ENCODE measurements at places on chromosomes 12 and 14.

- DNase-seq = no peak
Measured at GRCh38 chr12:90936230-90937005, 18.6 kb downstream of the CCER1 start.

- DNase-seq = no peak
Measured at GRCh38 chr12:104455578-104456416, 951 bp upstream of the CHST11 start.

DNA sequence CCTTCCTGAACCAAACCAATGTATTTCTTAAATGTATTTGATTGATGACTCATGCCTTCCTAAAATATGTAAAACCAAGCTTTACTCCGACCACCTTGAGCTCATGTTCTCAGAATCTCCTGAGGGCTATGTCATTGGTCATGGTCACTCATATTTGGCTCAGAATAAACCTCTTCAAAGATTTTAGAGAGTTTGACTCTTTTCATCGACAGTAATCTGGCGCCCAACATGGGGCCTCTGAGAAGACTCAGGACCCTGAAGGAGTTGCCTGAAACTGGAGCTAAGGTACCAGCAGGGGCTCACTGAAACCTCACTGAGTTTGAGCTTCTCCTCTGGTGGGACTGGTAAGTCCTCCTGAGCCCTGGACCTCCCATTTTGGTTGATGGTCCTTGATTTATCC is 17.2 kb upstream of the PSMC1 start:
- DNase-seq = no peak

DNA sequence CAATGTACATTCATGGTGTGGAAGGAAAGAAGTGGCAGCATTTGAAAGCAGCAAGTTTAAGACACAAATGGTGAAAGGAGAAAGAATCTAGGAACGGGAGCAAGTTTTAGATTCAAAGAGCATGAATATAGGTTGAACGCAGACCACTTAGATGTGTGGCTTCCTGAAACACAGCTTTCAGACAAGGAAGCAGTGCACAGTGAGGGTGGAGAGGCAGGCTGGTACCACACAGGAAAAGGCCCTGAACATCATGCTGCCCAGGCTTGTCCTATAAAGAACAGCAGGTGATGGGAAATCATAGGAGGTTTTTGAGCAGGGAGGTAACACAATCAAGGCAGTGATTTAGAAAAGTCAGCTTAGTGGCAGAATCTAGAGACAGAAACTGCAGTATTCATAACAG is 35.6 kb downstream of the GNS start:
- no peak for DNase-seq

DNA sequence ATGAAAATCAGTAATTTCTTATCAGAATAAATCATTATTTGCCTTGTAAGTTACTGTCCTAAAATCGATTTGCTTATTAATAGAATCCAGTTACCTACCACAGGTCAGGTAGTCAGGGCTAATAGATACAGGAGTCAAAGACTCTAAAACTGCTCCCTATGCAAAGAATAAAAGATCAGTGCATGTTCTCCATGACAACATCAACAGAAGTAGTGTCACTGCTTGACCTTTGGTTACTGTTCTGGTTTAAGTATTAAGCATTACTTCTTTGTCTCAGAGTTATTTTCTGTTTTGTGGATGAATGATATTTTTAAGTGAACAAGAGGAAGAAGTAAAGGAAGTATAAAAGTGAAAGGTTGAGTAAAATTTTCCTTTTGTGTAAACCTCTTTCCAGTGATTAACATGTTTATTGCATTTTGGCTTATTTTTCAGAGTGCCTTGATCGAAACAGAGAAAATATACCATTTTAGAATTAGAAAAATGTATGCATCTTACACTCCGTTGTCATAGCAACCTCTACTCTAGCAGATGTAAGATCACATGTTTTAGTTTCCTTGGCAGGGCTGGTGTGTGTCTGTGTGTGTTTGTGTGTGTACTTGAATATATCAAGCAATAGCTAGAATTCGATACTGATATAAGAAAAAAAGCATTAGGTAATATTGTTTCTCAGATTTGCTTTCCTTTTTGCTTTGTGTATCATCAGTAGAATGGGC is 44.7 kb downstream of the ABCD2 start:
- DNase-seq = no peak

DNA sequence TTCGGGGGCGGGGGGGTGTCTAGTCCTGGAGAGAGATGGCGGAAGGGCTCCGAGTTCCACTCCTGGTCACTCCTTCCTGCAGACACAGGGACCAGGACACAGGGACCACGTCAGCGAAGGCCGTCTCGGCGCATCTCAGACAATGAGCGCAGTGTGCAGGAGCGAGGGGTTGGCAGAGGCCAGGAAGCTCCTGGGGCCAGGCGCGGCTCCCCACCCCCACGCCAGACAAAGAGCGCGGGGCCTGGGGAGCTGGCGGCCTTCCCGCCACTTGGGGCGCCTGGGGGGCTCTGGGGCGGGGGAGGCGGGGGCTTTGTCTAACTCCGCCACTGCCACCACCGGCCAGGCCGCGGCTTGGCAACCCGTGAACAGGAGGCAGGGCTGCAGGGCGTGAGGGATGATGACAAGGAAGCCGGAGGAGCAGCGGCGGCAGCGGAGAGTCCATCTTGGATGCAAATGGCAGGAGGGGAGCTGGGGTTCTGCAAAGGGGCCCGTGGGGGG is 2.2 kb downstream of the CDK2AP1 start:
- DNase-seq = no peak

DNA sequence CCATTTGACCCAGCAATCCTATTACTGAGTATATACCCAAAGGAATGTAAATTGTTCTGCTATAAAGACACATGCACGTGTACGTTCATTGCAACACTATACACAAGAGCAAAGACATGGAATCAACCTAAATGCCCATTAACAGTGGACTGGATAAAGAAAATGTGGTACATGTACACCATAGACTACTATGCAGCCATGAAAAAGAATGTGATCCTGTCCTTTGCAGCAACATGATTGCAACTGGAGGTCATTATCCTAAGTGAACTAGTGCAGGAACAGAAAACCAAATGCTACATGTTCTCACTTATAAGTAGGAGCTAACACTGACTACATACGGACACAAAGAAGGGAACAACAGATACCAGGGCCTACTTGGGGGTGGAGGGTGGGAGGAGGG is 45.7 kb upstream of the VRK1 start:
- DNase-seq = no peak

- DNase-seq = no peak
Measured at GRCh38 chr12:1203735-1204019, 212.7 kb downstream of the ERC1 start.

GRCh38 chr14:37565550-37565949 is 29.5 kb downstream of the FOXA1 start:
- peak; percentile 13 for DNase-seq

- no peak for DNase-seq
Measured at GRCh38 chr14:80095623-80096022, 115.7 kb downstream of the DIO2 start.

DNA sequence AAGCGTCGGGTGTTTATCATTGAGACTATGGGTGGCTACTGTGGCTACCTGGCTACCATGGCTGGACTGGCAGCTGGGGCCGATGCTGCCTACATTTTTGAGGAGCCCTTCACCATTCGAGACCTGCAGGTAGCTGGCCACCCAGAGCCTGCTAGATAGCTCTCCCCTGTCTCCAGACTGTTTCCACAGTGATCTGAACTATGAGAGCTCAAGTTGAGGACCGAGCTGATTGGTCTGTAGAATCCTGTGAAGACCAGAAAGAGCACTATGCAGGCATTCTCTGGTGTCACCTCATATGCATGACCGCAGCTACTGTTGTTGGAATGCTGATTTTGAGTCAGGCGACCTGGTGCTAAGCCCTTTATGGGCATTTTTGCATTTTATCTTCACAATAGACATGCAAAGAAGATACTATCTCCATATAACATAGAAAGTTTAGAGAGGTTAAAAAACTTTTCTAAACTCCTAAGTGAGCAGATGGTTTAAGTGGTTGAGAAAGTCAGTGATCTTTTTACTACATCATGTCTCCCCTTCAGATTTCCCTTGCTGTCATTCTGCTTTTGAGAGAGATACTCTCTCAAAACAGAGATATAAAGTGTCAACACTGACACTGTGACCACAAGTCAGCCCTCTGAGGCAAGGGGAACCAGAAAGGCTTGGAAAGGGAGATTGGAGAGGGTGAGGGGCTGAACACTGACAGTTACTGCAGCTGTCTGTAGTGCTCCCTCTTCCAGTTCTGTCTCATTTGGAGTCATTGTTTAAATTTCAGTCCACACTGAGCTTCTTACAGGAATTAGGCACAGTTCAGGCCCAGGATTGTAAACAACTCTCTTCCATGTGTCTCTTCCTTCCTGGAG is 14.3 kb downstream of the ASB8 start:
- DNase-seq = no peak

DNA sequence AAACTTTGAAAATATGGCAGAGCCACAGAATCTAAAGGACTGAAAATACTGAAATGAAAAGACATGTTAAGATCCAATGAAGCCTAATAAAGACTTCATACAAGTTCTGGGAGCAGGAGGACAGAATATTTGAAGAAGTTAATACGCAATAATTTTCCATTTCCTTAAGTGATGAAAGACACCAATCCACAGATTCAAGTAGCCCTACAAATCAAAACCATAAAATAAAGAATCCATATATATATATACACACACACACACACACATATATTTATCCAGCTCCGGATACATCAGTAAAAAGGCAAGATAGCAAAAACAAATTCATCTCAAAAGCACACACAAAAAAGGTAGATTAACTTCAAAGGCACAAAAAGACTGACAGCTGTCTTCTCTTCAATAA is 5.7 kb downstream of the NAP1L1 start:
- no peak for DNase-seq

GRCh38 chr12:48852734-48853688 is 1.0 kb upstream of the DDX23 start:
- peak; percentile 83 for DNase-seq

DNA sequence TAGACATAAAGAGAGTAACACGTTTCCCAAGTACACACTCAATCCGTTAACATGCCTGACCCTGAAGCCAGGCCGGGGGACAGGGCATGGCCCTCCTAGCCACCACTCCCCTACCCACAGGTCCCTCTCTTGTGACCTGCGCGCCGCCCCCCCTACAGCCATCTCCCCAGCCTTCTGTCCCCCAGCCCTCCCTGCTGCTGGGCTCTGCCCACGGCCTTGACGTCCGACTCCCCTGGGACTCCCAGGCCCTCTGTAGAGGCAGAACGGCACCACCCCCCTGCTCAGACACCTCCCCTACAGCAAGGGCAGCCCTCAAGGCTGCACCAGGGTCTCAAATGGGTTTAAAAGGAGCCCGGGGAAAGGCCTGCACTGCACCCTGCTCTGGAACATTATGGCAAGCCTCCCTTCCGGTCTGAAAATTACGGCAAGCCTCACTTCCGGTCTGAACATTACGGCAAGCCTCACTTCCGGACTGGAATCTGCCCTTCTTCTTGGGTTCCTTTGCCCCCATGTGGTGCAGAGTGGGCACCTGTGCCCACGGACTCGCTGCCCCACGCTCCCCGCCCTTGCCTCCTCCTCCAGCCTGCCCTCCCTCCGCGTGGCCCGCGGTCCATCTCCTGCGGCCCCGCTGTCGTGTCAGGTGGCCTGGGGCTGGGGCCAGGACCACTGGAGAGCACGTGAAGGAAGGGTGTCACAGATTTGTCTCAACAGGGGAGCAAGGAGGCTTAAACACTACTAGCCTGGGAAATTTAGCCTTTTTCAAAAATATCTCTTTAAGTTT is 77.6 kb downstream of the MOK start:
- no peak for DNase-seq

DNA sequence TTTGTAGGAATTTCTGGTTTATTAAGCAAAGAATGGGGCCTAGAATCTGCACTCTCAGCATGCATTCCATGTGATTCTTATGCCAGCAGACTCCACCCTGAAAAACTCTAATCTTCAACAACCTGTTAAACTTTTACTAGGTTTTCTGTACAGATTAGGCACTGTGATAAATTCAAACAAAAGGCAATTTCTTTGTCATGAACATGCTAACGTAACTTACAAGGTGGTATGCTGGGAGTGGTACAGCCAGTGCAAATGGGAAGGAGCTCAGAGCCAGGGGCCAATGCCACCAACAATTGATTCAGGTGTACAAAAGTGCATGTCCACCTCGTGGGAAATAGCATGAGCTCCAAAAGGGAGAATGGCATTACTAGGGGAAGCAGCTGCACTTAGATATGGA is 83.0 kb downstream of the PPFIBP1 start:
- DNase-seq = no peak

GRCh38 chr12:54974279-54974678 is 10.3 kb downstream of the TESPA1 start:
- no peak for DNase-seq

DNA sequence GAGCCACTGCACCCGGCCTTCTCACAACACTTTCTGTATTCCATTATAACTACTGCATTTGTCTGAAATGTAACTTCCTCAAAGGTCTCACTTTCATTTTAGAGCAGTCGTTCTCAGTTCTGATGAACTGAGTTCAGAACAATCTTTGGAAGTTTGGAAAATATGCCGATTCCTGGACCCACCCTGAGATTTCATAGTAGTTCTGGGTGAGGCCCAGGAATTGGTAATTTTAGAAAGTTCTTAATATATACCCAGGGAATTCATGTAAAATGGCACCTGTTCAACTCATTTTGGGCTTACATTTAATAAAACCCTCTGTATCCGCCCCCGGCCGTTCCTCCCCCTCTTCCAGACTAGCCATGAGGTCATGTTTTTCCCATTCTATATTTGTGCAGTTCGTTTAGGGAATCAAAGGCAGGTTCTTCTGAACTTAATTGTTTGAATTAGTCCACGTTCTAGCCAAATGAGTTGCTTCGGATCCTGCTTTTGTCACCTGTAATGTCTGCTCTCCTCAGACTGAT is 5.9 kb downstream of the GSG1 start:
- DNase-seq = no peak

DNA sequence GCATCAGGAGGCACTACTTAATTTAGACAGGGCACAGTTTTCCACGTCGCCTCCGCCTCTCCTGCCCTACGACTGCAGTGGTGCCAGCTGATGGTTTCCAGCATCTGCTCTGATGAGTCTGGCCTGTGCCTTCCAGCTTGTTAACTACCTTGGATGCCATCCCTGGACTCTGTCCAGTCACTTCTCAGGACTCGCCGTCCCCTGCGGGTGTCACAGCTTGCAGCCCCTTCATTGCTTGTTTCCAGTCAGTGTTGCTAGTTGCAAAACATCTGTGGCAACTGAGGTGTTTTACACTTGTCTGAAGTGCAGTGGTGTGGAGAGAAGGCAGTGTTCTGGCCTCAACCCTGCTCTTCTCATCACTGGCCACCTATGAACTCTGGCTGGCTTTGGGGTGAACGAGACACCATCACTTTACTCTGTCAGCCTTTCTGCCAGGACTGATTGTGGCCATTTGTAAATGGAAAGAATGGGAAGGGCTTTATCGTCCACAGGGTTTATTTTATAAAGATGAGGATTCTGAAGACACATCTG is 8.3 kb downstream of the ADGRD1 start:
- no peak for DNase-seq

All from NCI-H2081 (cell line).